ENCODE measurements at places on chromosomes 11 and 22.
A peak's percentile ranks its signal among the peaks of the same experiment; 100 is the strongest.

DNA sequence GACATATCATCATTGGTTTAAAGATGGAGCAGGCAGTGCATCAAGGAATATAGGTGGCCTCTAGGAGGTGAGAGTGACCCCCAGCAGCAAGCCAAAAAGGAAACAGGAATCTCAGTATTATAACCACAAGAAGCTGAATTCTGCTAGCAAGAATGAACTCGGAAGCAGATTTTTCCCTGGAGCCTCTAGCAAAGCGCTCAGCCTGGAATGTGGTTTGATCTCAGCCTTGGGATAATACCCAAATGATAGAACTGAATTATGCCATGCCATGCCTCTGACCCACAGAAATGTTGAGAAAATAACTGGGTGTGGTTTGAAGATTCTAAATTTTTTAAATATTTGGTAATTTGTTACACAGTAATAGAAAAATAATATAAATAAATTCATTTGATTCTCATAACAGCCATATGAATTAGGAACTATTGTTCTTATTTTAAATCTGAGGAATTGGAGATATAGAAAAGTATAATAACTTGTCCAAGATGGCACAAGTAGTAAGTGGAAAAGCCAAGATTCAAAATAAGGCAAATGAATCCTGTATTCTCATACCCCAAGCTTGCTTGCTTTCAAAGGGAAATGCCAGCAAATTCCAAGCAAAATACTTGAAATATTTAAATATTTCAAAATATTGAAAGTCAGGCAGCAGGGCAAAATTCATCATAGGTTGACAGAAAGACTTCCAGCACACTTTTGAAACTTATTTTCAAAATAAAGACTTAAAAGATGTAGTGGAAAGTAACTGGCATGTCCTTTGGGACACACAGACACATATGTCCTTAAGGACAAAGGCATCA lies 567.4 kb downstream of the KCNA4 start:
- no peak for DNase-seq
- H3K4me1 ChIP-seq = no peaks in the 10 kb centered on the region
- no peak overlapping the region for H3K27ac ChIP-seq
- no peak overlapping the region for H3K4me3 ChIP-seq

GRCh38 chr11:119284344-119285157 lies 32.4 kb downstream of the MCAM start:
- H3K4me1 ChIP-seq = peaks cover 17% of the 10 kb centered on the region
- H3K27me3 ChIP-seq = no peaks in the 10 kb centered on the region

DNA sequence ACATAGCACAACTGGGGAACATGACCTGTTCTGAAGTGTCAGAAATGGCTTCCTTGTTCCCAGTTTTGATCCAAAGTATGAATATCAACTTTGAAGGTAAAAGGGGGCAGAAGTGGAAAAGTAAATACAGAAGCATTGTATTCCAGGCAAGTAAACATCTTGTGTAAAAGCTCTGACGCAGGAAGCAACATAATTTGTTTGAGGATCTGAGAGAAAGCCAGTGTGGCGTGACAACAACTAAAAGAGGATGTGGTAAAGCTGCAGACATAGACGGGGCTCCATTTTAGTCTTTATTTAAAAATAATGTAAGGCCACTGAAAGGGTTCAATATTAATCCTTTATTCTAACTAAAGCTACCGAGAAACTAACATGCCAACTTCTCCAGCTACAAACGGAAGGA lies 310.2 kb downstream of the DLG2 start:
- H3K4me1 ChIP-seq = no peaks in the 10 kb centered on the region
- H3K27me3 ChIP-seq = no peaks in the 10 kb centered on the region
- H3K27ac ChIP-seq = no peak overlapping the region
- H3K36me3 ChIP-seq = no peaks in the 10 kb centered on the region
- DNase-seq = no peak
- no peak overlapping the region for H3K4me3 ChIP-seq

GRCh38 chr11:27161071-27161470 lies 120.5 kb downstream of the BBOX1 start:
- no peaks in the 10 kb centered on the region for H3K36me3 ChIP-seq
- peaks cover 3% of the 10 kb centered on the region for H3K4me1 ChIP-seq
- DNase-seq = no peak
- H3K4me3 ChIP-seq = no peak overlapping the region

- no peak for DNase-seq
- peak overlapping the region; percentile 57 for H3K27ac ChIP-seq
- H3K27me3 ChIP-seq = no peaks in the 10 kb centered on the region
- H3K4me1 ChIP-seq = peaks cover 11% of the 10 kb centered on the region
- H3K36me3 ChIP-seq = no peaks in the 10 kb centered on the region
- H3K4me3 ChIP-seq = no peak overlapping the region
Observed at GRCh38 chr11:78318321-78319114, 99.1 kb downstream of the GAB2 start.

Data from T-helper 17 cell (primary cell).